ENCODE measurements at places on chromosomes 2 and 18. TPM values are rescaled to one million over a fixed set of nuclear protein-coding genes. Genes with fewer than 3 reads are reported as not detected.
A peak's percentile ranks its signal among the peaks of the same experiment; 100 is the strongest.

NLRC4 gene
- total RNA-seq, result not detected

TMEM200C gene
- 8.3 TPM for total RNA-seq

DNA sequence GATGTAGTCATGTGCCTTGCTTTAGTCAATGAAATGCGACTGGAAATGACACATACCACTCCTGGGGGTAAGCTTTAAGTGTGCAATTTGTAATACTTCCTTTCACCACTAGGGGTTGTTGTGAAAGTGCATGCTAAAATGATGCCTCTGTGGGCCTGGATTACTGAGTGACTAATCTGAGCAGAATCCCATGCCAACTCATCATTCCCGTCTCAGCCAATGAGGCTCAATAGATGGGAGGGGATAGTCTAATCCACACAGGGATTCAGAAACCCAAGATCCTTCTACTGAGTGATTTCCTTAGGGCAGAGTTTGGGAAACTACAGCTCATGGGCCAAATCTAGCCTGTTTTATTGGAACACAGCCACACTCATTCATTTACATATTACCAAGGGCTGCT lies 54.0 kb downstream of the HRH4 start:
- peak; percentile 29 for DNase-seq

GRCh38 chr2:10327896-10328669 lies 25.4 kb downstream of the HPCAL1 start:
- no peak for DNase-seq

- DNase-seq, result no peak
Measured at GRCh38 chr2:70501215-70501614, 52.4 kb downstream of the TGFA start.

NXPH2 gene
- total RNA-seq, result 6.9 TPM

GRCh38 chr2:129253461-129253812 lies 726.0 kb upstream of the RAB6C start:
- no peak for DNase-seq

GRCh38 chr2:64630752-64631151 lies 23.0 kb downstream of the SERTAD2 start:
- DNase-seq, result no peak

DNA sequence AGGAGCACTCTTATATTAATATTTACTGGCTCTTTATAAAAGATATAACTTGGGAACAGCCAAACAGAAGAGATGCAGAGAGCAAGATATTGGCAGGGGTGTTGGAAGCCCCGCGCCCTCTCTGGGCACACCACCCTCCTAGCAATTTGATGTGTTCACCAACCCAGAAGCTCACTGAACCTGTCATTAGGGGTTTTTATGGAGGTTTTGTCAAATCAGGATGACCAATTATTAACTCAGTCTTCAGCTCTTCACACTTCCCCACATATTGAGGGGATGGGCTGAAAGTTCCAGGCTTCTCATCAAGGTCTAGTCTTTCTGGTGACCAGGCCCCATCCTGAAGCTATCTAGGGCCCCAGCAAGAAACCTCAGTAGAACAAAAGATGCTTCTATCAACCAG lies 10.9 kb upstream of the INO80D start:
- no peak for DNase-seq

GRCh38 chr2:222745836-222746559 lies 74.5 kb downstream of the MOGAT1 start:
- no peak for DNase-seq

DNA sequence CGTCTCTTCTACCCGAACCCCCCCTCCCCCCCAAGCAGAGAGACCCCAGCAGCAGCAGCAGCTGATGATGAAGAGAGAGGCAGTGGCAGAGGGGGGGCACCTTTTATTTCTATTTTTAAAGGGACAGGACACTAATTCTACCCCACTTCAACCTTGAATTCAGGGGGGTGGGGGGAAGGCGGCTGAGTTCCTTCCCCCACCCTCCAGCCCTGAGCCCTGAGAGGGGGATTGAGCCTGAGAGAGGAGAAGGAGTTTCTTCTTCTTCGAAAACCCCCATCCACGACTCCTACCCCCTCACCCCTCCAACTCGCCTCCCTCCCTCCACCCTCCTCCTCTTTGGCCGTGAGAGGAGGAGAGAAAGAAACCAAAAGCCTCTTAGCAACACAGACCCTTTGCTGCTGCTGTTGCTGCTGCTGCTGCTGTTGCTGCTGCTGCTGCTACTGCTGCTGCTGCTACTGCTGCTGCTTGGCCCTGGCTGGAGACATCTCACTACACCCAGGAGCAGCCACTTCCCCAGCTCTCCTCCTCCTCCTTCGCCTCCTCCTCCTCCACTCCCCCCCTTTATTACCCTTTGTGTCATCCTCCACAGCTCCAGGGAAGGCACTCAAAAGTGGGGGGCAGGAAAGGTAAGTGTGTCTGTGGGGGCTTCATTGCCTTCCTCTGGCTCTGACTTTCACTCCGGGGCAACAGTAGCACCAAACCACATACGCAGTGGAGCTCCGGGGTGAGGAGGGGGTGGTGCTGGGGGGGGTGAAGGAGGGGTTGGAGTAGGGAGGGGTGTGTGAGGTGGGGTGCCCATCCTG lies at the start of gene MBD5:
Gene MBD5 (plus strand): TSS at position 33 of the 803 bp plus-strand sequence.
- peak; percentile 62 for DNase-seq

DNA sequence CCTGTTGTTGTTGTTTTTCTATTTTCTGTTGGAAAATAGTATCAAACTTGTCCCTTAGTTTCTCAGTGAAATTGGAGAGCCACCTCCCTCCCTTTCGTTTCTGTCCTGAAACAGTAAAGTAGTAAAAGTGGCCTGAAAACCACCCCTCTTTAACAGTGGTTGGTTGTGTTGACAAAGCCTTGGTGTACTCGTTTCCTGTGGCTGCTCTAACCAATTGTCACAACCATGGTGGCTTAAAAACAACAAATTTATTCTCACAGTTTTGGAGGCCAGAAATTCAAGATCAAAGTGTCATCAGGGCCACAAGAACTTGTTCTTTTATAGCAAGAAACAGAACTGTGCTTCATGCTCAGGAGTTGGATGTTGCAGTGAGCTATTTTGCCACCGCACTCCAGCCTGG lies 4.0 kb upstream of the DYSF start:
- no peak for DNase-seq

GRCh38 chr18:38545071-38545470 lies 979.5 kb upstream of the CELF4 start:
- DNase-seq, result peak; percentile 52

DNA sequence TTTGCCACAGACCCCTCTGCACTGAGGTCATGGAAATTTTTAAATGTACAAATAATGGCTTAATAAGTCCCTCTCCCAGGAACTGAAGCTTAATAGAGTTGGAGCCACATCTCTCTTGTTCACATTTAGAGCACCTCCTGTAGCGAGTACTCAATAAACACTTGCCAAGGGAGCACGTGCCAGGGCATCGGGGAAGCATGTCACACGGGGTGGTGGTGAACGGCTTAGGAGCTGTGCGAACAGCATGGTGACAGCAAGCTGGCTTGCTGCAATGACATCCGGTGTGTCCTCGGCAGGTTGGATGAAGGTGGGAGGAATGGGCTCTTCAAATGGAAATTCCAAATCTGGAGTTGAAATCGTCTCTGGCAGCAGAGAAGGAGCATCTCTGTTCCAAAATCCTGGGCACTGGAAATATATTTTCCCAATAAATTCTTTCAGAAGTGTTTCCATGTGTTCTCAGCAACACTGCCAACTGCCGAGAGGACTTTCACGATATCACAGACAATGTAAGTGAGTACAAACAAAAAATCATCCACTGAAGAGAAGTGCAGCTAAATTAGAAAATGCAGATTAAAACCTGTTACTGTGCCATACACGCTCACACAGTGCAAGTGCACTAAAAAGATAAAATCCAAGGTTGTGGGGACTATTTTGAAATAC lies 74.1 kb downstream of the GALR1 start:
- DNase-seq, result no peak

DUSP28 gene
- total RNA-seq, result 2.1 TPM

KLHL41 gene
- total RNA-seq, result not detected

DNA sequence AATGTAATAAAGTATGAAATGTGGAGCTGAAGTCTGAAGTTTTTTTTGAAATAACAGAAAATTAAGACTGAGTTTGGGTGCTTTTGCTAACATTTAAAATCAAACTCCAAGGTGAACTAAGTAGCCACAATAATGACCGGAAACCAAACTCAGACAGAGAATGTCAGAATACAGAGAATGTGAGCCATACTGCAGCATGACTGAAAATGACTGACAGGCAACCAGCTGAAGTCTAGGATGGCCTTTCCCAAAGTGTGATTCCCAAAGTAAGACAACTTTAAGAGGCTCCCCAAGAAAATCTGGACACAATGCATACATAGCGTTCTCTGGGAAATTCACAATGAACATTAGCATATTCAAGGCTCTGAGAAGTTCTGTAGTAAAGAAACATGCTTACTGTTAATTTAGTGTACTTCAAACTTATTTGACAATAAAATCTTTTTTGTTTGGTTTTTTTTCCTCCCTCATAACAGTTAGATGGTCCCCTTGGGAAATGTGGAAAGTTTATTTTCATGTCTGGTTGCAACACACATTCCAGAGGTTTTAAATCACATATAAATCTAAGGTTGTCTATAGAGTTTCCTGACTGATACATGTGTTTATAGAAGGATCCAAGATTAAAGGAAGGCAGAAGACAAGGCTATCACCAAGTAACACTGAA lies 28.6 kb downstream of the PLA2R1 start:
- no peak for DNase-seq

DNA sequence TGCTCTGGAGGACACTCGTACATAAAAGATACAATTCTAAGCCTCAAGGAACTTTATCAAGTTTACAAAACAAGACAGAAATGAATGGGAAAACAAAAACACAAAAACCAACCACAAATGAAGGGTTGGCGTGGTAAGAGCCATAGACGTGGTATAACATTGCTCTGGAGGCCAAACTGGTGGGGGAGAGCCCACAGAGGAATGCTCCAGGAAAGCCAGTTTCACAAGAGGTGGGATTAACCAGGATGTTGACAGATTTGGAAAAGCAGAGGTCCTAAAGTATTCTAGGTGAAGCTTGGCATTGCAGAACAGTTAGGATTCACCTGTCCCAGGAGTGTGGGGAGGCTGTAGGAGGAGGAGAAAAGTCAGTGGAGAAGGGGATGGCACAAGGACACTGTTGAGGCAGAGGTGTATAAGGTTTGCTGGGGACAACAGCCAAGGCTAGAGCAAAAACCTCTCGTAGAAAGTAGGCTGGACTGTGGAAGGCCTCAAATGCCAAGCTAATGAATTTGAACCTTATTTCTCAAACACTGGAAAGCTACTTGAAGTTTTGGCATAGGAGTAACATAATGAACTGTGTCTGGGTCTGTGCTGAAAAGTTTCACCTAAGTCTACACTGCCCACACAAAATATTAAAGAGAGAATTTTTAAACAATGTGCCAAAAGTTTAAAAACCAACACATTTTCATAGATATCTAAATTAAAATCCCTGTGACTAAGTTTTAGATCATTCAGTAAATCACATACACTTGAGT lies 135.1 kb downstream of the THADA start:
- DNase-seq, result no peak

- peak; percentile 15 for DNase-seq
Measured at GRCh38 chr18:3055816-3056215, 42.9 kb upstream of the LPIN2 start.

TNFRSF11A gene
- 10.6 TPM for total RNA-seq

DNA sequence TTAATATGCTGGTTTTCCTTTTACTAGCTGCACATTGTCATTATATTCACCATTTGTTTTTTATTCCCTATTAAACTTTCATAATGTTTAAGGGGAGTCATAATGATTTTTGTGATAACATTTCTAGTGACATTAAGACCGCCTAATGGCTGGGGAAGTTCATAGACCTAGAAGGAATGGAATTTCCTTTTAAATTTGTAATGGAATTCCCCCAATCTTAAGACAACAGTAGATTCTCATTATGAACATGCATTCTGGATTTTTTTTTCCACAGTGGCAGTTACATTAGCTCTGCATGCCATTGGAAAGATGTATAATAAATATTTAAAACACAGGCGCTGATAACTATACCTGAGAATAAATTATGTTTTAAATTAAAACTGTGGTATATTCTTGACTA lies 8.4 kb downstream of the YPEL5 start:
- DNase-seq, result no peak

INPP5D gene
- 7.1 TPM for total RNA-seq

DNA sequence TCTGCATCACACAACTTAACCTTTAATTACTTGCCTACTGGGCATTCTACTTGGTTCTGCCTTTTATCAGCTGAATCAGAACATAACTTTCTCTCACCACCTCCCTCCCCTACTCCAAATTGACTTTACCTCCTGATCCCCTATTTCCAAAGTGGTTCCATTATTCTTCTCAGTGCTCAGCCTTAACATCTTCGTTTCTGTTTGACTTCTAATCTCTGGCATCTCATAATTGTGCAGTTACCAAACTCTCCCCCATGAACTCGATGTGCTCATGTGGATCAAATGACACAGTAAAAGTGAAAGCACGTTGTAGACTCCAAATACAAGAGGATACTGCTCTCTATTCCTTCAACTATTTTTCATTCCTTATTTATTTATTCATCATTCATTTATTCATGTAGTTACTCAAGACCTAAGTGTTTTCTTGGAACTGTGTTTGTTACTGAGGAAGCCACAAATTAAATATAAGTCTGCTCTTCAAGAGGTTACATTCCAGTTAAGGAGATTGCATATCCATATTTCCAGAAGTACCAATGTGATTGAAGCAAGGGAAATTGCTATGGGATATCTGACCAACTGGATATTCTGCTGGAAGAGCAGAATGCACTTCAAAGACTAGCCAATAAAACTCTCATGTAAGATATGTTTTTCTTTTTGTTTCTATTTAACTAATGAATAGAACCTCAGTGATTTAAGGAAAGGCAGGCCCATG lies 158.8 kb downstream of the TMEFF2 start:
- no peak for DNase-seq

RNU2-63P gene
- 6.6 TPM for total RNA-seq
